ENCODE measurements at places on chromosomes 2 and 18.

- no peak for DNase-seq
Measured at GRCh38 chr2:69059731-69060290, 46.8 kb downstream of the ANTXR1 start.

DNA sequence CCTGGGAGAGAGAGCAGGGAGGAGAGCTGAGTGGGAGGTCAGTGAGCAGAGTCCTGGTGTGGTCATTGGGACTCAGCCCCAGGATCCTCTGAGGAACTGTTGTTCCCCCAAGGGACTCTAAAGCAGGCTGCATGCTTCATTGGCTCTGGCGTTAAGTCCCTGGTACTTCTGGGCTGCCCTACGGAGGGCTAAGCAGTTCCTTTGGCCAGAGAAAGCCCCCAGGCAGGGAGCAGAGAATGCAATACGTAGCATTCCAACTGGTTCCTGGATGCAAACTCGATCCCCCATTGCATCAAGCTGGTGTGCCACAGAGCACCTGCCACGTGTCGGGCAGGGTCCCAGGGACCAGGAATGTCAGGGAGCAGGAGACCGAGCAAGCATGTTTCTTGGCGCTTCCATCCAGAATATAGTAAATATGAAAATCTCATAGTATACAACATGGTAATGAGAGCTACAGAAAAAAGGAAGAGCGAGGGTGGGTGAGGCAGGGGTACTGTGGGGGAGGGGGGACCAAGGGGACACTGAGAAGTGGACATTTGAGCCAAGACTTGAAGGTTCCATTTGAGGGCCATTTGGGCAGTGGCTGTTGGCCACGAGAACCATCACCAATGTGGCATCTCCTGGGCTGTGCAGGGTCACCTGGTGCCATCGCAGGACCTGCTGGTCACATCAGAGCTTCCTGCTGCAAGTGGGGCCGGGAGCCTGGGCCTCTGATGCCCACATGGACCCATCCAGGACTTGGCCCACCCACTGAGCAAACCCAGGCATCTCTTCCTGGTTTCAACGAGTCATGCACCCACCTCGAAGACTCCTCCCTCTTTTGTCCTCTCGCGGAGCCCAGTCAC, 160.4 kb downstream of the ASB1 start:
- no peak for DNase-seq

DNA sequence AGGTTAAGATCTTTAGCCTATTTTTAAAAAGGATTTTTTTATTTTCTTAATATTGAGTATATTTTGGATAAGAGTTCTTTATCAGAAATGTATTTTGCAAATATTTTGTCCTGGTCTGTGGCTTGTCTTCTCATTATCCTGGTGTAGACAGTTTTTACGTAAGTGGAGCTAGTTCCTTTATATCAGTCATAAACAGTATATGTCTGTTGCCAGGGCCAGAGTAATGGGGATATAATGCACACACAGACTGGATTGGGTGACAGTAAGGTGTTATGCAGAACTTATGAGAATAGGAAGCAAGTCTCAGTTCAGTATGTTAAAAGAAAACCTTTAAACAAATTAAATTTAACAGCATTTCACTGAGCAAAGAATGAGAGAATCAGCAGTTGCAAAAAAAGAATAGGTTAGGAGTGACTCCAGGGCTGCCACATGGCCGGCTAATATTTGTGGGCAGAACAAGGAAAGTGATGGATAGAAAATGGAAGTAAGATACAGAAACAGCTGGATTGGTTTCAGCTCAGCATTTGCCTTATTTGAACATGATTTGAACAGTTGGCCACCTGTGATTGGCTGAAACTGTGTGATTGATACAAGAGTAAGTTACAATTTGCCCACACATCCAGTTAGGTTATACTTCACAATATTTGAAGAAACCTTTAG, 61.1 kb upstream of the ZNG1B start:
- no peak for DNase-seq

DNA sequence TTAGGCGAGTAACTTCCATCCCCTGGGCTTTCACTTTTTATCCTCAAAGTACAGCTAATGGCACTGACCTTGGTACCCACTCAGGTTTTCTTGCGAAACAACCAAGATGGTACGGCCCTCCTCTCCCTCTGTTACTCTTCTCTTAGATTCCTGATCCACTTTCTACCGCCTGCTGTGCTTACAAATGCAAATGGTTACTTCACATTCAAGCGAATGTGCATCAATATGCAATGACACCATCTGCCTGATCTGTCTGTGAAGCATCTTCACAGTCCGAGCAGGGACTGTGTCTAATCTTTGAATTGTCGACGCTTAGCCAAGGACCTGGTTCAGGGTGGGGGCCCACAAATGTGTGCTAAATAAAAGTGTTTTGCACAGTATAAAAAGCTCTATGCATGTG, 112.2 kb downstream of the TRIB2 start:
- no peak for DNase-seq

Data from Right ventricle myocardium superior (tissue), 1 donor.